ENCODE measurements at places on chromosomes 13 and 19.

DNA sequence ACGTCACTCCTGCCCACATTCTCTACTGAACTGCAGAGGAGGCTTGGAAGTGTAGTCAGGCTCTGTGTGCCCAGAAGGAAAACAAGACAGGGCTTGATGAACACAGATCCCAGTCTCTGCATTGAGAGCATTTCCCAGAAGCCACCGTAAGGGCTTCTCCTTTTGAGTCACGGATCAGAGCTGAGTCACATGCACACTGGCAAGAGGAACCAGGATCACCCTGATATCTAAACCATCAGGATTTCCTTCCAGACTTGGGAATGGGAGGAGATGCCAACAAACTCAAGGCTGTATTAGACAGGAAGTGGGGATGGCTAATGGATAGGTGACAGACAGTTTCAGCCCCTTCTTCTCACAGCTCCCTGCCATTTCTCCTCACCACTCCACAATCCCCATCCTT is 17.7 kb upstream of the FBXO17 start:
- no peak for DNase-seq

GRCh38 chr13:76131551-76131950 is 495.4 kb downstream of the LMO7 start:
- DNase-seq: no peak

- no peak for DNase-seq
Observed at GRCh38 chr13:19155321-19155861, 26.2 kb downstream of the TUBA3C start.

GRCh38 chr13:54852831-54853230 is 1824.2 kb downstream of the OLFM4 start:
- DNase-seq: no peak

GRCh38 chr13:109565877-109566276 is 220.5 kb downstream of the IRS2 start:
- DNase-seq: no peak

DNA sequence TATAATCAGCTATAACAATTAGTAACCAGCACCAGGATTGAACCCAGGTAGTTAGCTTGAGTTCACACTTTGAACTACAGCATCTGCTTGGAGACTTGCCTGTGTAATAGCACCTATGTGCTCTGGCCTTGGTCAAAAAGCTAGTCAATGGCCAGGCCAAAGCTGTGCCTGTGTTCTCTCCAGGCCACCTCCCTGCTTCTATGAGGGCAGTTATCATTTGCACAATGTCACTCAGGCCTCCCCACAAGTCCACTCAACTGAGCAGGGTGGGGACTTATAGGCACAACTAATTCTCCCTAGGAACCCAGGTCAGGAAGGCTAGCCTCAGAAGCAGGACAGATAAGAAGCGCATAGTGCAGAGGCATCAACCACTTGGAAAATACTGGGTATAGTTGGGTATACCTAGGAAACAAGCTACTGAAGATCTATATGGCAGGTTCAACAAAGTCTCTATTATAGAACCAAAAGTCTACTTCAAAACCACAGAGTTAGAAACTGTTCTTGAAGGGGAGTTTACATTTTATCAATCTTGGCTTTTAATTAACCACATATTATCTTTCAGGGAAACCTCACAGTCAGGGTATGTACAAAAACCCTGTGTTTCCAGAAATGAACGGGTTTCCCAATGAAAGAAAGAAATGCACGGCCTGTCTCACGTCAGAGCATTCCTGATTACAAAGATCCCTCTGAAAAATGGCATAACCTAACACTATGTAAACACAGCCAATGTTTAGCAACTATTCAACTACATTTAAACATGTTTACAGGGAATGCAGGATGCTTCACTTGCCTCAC is 140.9 kb downstream of the ABCC4 start:
- DNase-seq: no peak

- no peak for DNase-seq
Observed at GRCh38 chr13:37225414-37226070, 120.1 kb upstream of the CSNK1A1L start.

GRCh38 chr19:18278521-18279265 is 2.7 kb downstream of the JUND start:
- peak; percentile 44 for DNase-seq

DNA sequence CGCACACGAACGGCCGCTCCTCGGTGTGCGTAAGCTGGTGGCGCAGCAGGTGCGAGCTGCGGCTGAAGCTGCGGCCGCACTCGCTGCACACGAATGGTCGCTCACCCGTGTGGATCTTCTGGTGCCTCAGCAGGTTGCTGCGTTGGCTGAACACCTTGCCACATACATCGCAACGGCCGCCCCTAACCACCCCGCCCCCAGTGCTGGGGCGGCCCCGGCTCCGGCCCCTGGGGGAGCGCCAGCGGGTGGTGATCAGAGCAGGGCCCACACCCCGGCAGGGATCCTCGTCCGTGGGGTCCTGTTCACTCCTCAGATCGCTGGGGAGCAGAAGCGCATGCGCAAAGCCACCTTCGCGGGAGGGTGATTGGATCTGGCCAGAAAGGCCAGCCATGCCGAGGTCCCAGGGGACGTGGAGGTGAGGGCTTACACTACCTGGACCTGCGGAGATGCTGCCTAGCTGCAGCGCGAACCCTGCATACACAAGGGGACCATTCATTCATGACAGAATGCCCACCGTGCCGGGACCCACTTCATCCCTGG is 4.7 kb upstream of the UBE2M start:
- no peak for DNase-seq

GRCh38 chr13:109859898-109860297 is 73.5 kb upstream of the IRS2 start:
- DNase-seq: no peak

Measured in activated CD4-positive, alpha-beta T cell treated with anti-CD3 and anti-CD28 coated beads, Interleukin-2, amount 50 U/mL, for 4 hours (primary cell).